Activated T-helper 2 cell treated with anti-CD3 and anti-CD28 coated beads, Interferon-gamma antibody, Interleukin-2, Interleukin-4, amounts not matched to agents 10 μg/mL and 5 μg/mL and 100 μg/mL, durations not matched to agents 14 hours and 24 hours and 36 hours (primary cell): ENCODE measurements at places on chromosomes 7 and 10.

DNA sequence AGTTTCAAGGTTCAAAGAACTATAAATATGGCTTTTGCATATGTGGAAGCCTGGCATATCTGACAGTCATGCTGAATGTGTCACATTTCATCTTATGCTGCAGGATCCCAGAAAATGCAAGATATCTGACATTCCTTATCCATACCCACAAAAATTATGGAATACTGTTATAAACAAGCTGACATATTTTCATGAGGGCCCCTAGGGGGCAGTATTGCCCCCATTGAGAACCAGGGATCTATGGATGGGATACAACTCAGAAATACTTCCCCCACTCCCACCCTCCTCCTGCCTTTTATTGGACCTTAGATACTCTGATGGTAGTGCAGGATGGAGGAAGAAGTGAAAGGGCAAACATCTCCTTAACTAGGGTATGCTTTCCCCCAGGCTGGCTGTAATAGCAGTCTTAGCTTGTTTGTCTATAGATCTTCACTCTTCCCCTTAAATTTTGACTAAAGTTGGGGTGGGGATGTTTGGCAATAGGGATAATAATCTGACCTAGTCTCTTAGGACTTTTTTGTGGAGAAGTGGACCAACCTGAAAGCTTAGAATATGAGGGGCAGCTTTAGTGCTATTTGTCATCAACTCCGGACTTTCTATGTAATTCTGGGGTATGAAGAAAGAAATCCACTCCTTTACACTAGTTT, 3.5 kb upstream of the GNGT1 start:
- no peak for DNase-seq

DNA sequence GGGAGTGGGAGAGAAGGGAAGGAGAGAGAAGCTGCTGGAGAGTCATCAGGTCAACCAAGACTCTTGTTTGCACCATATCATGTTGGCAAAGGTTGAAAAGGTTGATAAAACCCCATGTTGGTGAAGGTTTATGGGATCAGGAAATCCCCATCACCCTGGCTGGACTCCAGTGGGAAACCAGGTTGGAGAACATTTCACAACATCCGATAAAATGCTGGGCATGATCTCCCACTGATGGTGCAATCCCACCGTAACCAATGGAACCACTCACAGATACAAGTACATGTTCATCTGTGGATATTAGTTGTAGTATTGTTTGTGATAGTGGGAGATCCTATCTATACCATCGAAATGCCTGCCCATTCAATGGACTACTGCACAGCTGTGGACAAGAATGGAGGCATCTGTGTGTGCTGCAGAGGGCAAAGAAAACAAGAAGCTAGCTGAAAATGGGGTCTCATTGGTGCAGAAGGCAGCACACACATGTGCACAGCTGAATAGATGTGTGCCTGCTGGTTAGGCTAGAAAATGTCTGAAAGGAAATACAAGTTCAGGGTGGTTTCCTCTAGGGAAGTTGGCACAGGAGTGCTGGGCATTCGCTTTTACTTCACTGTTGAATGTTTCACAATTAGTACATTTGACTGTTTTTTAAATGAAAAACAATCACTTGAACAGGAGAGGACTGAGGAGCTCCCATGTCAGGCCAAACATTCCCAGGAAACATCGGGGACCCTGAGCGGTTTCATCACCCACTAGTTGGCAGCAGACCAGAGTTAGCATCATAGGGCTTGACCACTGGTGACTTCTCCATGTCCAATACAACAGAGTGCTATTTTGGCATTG, 80.4 kb upstream of the MGMT start:
- DNase-seq, result no peak

DNA sequence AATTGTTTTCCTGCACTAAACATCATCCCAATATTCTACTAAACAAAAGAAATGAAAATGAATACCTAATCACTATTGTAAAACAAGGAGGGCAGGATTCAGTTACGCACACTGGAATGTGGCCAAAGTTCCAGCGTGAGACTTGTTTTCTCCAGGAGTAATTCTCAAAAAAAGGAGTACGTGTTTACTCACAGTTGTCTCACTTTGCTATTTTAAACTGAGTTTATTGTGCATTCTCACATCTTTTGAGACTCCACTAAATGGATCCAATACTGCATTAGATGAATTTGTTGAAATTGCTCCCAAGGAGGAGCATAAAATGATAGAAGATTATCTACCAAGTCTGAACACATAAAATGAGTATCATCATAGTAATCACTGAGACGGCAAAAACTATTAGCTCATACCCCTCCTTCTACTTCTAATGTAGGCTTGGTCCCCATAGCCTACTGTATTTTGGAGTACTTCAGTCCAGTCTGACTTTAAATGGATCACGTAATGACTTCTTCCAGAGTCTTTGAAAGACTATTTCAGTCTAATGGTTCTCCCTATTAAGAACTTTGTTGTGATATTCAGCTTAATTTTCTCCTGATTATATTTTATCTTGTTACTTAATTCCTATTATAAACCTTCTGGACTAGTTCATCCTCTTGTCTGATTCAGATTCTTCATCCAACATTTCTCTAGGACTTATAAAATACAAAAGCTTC, 3.8 kb downstream of the GRM3 start:
- no peak for DNase-seq

DNA sequence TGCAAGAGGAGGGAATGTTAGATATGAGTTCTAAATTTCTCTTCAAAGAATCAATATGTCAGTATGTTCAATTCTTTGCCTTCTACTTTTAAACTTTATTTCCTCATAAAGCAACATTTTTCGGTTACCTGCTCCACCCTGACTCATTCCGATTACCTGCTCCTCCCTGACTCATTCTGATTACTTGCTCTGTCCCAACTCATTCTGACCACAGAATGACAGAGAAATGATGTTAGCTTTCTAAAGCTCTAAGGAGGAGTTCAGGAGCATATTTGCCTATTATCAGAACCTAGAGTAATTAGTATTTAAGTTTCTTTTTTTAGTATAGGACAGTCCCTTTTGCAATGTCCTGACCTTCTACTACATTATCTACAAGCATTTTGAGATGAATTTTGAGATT, 24.5 kb upstream of the PPP1R9A start:
- no peak for DNase-seq

DNA sequence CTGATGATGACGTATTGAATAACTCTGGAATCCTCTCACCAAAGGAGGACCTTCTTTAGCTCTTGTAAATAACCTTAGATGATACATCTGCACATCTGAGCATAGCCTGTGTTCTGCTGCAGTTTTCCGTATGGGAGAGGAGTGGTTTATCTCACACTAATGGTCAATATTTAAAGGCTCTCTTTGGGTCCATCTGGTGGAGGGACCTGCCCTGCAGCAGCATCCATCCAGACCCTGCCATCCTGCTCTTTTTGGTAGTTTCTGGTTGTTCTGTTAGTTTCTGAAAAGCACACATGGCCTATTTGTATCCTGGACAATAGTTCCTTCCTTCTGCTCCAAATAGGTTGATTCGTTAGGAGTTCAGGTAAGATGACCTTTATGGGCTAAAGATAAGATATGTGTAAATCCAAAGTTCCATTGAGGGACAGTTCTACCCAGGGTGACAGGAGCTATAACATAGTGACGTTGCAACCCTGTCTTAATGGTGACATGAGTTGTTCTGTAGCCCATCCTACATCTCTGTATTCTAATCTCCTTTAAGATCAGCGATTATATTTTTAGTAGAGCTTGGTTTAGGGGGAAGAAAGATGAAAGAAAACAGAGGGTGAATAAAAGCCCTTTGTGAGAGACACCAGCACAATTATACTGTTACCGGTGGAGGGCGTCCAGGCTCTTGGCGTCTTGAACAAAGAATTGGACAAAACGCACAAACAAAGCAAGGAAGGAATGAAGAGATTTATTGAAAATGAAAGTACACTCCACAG, 60.0 kb upstream of the KLF14 start:
- no peak for DNase-seq

- no peak for DNase-seq
These were observed 208.4 kb downstream of the FANK1 start for GRCh38 chr10:126104767-126105166.

- DNase-seq, result no peak
These were observed 399.2 kb upstream of the AUTS2 start for GRCh38 chr7:69199041-69199440.

DNA sequence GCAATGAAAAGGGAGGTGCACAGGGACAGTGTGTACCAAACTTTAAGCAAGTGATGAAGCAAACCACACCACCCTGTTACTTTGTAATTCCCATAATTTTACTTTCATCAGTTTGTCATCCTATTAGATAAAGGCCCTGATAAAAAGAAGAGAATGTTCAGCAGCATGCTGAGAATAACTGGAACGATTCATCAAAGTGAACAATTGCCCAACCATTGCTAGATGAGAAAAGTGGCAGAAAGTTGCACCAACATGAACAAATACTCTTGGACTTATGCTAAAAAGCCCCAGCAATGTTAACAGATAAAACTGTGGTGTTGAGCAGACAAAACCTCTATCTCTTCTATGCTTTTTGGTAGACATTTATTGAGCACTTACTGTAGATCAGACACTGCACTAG, 75.5 kb upstream of the PCGF5 start:
- DNase-seq, result no peak

DNA sequence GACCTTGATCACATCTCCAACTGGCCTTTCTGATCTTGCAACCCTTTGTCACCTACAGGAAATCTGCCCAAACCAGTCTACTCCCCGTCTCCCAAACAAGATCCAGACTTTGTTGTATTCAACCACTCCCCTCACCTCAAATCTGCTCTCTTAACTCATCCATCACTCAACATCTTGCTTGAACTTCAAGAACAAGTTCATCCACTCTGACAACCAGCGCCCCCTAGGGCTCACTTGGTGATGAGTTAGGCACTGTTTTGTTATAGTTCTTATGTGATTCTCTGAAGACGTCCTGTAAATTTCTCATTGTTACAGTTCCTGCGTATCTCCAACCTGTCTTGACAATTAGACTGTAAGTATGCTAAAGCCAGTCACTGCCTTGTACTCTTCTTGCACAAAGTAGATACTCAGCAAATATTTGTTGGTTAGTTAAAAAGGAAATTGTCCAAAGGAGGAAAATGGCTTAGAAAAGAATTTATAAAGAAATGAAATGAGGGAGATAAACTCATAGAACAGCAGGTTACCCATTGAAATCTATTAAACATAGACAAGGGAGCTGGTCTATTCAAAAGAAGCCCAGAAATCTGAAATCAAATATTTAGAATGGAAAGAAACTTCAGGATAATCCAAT, 5.3 kb downstream of the FRMD4A start:
- DNase-seq, result peak; percentile 36

GRCh38 chr10:112360308-112361270, 13.3 kb upstream of the ACSL5 start:
- no peak for DNase-seq

- DNase-seq, result no peak
These were observed 281.3 kb downstream of the ZNF248 start for GRCh38 chr10:37576154-37576553.

- no peak for DNase-seq
These were observed 12.5 kb downstream of the HABP2 start for GRCh38 chr10:113565364-113565763.

- no peak for DNase-seq
These were observed 83.1 kb downstream of the LRRN3 start for GRCh38 chr7:111173990-111174389.

DNA sequence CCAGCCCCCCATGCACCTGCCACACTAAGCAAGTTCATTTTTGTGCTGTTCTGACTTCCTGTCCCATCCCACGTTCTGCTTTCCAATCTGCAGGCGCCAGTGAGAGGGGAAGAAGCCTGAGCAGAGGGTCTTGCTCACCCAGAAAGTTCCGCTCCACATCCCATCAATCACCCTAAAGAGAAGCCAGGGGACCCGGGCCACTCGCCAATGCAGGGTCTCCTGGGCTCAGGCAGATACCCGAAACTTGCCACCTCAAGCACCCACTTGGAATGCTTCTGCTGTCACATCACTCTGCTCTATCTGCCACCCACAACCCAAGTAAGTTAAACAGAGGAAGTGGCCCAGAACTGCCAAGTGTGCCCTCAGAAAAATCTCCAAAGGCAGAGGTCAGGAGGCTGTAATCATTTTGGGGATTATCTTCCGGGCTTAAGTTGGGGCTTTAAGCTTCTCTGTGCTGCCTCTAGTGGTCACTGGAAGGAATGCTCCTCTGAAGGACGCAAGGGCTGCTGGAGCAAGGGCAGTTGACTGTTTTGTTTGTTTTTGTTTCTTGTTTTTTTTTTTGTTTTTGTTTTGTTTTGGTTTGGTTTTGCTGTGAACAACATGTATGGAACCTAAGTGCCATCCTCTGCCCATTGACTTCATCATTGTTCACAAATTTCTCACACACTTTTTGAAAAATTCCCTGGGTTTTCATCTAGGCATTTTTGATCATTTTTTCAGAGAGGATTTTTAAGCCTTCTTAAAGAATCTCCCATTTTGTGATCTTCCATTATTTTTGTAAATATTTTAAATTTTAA, 25.5 kb downstream of the PRR15 start:
- no peak for DNase-seq

DNA sequence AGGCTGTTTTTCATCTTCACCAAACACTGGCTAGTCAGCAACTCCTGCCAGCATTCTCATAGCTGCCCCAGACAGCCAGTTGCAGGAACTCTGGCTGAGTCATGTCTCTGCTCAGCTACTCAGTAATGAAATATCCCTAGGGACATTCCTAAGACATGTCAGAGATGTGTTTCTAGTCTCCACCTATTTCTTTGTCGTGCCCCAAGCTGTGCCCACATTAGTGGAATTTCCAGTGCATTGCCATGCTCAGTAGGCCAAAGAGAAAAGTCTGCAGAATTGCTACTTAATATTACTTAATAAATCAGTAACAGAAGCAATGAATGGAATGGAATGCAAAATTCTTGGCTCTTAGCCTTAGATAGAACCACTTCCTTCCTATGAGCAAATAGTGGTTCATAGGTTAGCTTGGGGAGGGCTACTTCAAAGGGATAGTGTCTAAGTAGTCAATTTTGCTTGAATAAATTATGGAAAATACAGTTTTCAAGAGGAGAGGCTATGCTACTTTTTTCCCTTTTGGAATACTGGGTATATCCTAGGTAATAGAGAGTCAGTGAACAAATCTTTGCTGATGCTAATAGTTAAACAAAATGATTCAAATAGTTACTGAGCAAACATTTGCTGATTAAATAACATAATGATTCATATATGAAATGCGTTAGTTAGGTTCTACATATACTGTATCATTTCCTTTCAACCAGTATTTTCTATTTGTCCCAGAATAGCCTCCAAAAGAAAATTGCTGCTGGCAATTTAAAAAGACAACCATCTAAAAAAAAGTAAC, 23.6 kb upstream of the SEMA3C start:
- DNase-seq, result no peak
